Activated CD4-positive, alpha-beta T cell treated with anti-CD3 and anti-CD28 coated beads, Interleukin-2, amount 50 U/mL, for 1 hour (primary cell): ENCODE measurements at places on chromosomes 5 and 9.

DNA sequence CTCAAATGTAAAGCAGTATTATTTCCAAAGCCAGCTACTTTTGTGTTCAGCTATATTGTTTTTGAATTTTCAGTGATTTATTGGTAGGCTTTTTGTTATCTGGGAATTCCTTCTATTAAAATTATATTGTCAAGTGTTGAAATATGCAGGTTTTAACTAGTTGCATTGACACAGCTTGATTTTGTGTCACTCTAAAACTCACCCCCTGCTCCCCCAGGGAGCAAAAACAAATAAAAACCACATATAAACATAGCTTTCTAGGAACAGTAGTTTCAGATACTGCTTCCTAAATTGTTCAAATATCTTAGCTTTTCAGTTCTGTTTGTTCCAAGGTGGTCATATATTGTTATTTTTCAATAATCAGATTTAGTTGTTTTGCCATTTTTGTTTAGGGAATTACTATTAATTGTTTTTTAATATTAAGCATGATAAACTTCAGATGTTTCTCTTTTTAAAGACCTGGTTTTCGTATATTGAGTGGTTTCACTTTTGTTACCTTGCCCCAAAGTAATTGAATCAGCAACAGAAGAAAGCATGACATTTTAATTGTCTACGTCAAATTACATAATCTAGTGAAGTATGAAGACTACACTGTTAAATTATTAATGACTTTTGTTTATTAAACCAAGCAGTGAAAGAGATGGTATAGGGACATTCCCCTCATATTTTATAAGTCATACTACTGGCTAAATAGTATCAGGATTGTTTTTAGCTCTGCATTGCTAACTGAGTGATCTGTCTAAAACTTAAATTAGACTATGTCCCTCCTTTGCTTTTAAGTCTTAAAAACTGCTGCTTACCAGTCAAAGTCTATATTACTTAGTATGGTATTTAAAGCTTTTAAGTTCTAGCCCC lies 43.4 kb downstream of the ERBIN start:
- DNase-seq, result no peak

- peak; percentile 73 for DNase-seq
These were observed 84.7 kb downstream of the PTTG1 start for GRCh38 chr5:160506006-160507004.

DNA sequence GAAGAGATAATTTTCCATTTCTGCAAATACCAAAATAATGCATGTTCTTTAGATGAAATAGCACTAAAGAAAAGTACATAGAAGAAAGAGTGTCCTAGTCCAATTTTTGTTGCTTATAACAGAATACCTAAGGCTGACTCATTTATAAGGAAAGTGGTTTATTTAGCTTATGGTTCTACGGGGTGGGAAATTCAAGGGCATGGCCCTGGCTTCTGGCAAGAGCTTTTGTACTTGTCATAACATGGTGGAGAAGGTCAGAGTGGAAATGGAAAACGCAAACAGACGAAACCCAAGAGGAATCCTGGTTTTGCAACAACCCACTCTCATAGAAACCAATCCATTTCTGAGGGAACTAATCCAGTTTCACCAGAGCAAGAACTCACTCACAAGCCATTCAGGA lies 283.7 kb downstream of the CSNK1G3 start:
- DNase-seq, result no peak

GRCh38 chr9:86575825-86576525 lies 221.8 kb upstream of the TUT7 start:
- DNase-seq, result no peak

DNA sequence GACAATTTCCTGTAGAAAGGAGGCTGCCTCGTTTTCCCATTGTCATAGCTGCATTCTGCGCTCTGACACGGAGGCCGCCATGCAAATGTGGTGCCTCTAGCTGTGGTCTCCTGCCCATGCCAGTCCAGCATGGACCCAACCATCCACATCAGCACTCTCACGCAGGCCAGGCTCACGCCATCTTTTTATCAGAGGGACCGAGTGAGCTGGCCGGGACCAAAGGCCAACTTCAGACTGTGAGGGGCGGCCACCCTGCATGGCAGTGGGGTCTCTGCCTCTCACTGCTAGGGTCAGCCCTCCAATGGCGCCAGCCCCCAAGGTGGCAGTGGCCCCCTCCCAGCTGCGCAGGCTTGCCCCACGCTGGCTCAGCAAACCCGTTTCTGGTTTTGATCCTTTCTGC lies 131.9 kb upstream of the LMX1B start:
- DNase-seq, result no peak

DNA sequence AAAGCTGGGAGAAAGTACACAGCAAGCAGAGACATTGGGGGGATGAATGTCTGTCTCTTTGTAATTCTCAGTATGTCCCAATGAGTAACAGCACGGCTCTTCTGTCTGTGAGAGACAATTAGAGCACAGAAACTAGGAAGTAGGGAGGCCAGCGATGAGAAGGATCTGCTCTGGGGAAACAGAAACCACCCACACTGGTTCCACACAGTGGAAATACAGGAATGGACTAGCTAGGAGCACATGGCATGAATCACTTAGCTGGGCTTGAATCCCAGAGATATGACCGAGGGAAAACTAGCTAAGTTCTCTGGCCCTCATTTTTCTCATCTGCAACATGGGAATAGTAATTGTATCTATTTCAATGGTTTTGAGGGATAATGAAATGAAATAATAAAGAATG lies 895.9 kb downstream of the TLE4 start:
- DNase-seq, result no peak

DNA sequence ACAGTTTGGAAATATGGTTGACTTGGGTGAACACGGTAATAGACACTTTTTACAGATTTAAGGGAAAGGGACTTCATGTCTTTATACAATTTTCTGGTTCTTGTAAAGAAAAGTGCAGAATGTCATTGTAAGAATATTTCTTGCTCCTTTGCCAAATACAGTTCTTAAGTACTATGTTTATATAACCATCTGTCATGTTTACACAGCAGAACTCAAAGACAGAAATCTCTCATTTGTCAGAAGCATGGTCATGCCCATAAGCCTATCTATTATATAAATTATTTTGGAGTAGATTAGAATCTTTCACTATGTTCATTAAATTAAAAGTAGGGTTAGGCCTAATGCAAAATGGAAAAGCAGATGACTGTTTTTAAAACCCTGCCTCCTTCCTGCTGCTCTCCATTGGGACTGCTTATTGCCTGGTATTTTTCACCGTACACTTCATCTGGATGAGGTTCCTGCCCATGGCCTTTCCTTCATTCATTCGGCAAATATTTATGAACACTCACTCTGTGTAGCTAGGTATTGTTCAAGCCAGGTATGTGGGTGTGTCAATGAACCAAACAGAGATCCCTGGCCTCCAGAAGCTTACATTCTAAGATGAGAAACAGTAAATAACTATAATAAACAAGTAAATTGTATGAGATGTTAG lies 558.1 kb downstream of the NR2F1-AS1 start:
- DNase-seq, result no peak

- no peak for DNase-seq
These were observed 46.7 kb downstream of the VAV2 start for GRCh38 chr9:133945314-133945975.

GRCh38 chr9:26058111-26058895 lies 380.1 kb upstream of the TUSC1 start:
- no peak for DNase-seq

- no peak for DNase-seq
These were observed 142.6 kb upstream of the ST8SIA4 start for GRCh38 chr5:101045689-101046088.

DNA sequence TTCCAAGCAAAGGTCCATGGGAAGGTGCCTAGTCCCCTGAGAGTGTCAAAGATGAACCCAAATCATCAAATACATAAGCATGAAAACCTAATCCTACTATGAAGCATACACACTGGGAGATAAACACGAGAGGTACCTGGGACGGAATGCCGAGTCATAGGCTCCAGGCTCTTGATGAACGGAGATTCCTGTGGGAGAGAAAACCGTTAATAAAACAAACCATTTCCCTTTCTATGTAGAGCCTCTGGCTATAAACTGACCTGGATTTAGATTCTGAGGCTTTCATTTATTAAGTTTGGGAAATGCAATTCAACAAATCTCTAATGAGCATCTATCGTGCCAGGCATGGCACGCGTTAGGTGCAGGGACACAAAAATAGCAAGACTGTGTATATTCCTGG lies 206.4 kb upstream of the IL12B start:
- no peak for DNase-seq

GRCh38 chr5:19519448-19519847 lies 468.6 kb downstream of the CDH18 start:
- no peak for DNase-seq

DNA sequence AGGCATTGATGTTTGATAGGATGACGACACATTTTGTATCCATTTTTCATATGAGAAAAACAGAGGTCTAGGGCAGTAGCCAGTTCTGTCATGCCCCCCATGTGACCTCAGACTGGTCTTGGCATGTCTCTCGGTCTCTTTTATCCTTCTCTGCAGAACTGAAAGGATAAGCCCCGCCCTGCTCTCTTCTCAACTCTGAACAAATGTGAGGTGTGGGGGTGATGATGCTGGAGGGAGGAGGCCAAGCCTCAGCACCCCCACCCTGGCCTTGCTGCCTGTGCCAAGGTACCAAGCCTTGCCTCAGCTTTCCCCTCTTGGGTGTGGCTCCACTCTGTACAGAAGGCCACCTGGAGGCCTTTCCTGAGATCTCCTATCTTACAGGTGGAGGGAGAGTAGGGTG lies 19.5 kb upstream of the CRB2 start:
- no peak for DNase-seq

GRCh38 chr9:117624106-117624505 lies 80.1 kb upstream of the TLR4 start:
- no peak for DNase-seq

GRCh38 chr9:10050016-10050415 lies 562.8 kb downstream of the PTPRD start:
- DNase-seq, result no peak

GRCh38 chr9:22049411-22049810 lies 40.3 kb upstream of the CDKN2B start:
- DNase-seq, result no peak

- DNase-seq, result no peak
These were observed 23.4 kb upstream of the PSD2 start for GRCh38 chr5:139772089-139772791.

DNA sequence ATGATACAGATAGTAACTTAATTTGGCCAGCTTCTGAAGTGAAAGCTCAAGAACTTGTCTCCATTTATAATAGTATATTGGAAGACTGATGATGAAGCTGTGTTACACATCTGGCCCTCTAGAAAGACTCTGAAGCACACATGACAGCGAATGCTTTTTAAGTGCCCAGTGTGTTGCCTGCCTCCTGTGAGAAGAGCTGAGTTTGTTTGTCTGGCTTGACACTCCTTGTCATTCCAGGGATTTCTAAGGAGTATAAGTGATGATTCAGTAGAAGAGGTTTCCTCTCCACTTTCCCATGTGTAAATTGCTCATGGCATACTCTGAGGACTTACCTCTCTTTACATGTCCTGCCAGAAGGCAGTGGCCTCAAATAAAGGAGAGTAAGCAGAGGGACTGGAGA lies 30.4 kb upstream of the LRRTM2 start:
- no peak for DNase-seq

- no peak for DNase-seq
These were observed 34.9 kb upstream of the EPB41L4B start for GRCh38 chr9:109355564-109356297.

GRCh38 chr9:109908459-109909390 lies 128.7 kb downstream of the PALM2AKAP2 start:
- no peak for DNase-seq

- no peak for DNase-seq
These were observed 174.9 kb upstream of the HMHB1 start for GRCh38 chr5:143636931-143637528.

- DNase-seq, result no peak
These were observed 9.9 kb downstream of the SLC25A25 start for GRCh38 chr9:128077847-128078503.

GRCh38 chr5:165497707-165498106 lies 1992.3 kb downstream of the MAT2B start:
- DNase-seq, result no peak

DNA sequence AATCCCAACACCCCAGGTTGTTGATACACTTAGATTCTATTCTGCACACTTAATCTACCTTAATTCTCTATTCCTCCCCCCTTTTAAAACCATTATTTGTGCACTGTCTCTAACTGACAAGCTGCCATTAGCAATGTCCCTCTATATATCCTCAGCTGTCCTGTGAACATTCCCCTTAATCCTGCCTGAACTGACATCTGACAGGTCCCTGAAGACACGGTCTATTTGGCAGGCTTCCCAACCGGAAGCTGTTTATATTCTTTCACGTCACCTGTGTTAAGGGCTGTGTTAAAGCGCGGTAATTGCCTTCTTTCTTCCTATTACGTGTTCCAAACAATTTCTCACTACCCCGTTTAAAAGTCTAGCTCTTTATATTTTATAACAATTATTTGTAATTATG lies 277.3 kb downstream of the CDH9 start:
- no peak for DNase-seq

GRCh38 chr5:1937590-1937989 lies 54.9 kb upstream of the IRX4 start:
- no peak for DNase-seq

DNA sequence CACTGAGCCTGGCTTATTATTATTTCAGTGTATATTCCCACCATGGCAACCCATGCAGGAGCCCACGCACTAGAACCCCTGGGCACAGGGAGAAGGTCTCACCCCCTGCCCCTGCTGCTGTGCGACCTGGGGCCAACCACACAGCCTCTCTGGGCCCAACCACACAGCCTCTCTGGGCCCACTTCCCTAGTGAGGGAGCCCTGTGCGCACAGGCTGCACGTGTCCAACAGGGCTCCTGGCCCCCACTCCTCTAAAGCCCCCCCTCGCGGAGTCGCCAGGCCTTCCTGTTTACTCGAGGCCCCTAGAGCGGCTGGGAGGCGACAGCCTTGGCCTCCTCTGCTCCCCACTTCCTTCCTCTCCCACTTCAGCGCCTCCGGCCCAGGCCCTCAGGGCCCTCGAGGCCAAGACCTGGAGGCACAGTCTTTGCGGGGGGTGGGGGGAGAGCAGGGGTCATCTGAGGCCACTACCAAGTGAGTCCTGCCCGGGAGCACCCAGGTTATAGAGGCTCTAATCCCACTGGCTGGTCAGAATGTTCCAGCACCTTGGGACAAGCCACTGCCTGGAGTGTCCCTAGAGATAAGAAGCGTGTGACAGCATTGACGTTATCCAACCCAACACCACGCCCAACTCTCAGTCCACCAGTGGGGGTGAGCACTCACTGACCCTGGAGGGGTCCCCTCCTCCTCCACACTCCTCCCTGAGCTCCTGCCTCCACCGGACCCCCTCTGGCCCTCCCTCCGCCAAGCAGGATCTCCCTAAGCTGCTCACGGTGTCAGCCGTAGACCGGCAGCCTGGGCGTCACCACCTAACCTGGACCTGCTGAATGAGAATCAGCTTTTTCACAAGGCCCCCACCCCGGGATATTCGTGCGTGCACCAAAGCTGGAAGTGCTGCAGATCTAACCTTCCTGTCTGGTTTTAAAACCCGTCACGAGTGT lies 7.9 kb upstream of the ENG start:
- peak; percentile 22 for DNase-seq
